ENCODE measurements at places on chromosomes 16 and 17.
A peak's percentile ranks its signal among the peaks of the same experiment; 100 is the strongest.

GRCh38 chr16:66926961-66927436, 1.7 kb upstream of the RRAD start:
- peak; percentile 70 for DNase-seq

GRCh38 chr17:31731118-31731517, 127.9 kb downstream of the COPRS start:
- no peak for DNase-seq

DNA sequence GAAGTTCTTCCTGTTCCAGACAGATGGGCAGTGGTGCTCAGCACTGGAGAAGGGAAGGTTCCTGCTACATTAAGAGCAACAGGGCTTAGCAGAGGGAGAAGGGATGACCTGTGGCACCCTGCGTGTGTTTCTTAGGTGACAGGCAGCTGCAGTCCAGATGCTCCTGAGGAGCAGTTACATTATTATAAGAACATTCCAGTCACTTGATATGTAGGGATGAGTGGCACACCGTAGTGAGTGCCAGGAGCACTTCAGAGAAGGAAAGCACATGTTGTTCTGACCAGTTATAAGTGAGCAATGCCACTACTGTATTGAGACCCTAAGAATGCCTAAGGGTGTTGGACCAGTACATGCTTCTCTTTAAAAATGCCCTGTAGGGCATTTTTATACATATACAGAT, 39.9 kb upstream of the MRC2 start:
- no peak for DNase-seq

- DNase-seq, result peak; percentile 29
These were observed 2.8 kb downstream of the TBC1D10B start for GRCh38 chr16:30367349-30368009.

- DNase-seq, result no peak
These were observed 104.3 kb upstream of the PSMD7 start for GRCh38 chr16:74192281-74192797.

- DNase-seq, result no peak
These were observed 241.6 kb downstream of the CNTNAP4 start for GRCh38 chr16:76518781-76519180.

- no peak for DNase-seq
These were observed 42.2 kb downstream of the HOXB1 start for GRCh38 chr17:48488548-48489106.
